Immature natural killer cell (primary cell): ENCODE measurements at places on chromosomes 3 and 15. TPM values are rescaled to one million over a fixed set of nuclear protein-coding genes. Genes with fewer than 3 reads are reported as not detected.

DNA sequence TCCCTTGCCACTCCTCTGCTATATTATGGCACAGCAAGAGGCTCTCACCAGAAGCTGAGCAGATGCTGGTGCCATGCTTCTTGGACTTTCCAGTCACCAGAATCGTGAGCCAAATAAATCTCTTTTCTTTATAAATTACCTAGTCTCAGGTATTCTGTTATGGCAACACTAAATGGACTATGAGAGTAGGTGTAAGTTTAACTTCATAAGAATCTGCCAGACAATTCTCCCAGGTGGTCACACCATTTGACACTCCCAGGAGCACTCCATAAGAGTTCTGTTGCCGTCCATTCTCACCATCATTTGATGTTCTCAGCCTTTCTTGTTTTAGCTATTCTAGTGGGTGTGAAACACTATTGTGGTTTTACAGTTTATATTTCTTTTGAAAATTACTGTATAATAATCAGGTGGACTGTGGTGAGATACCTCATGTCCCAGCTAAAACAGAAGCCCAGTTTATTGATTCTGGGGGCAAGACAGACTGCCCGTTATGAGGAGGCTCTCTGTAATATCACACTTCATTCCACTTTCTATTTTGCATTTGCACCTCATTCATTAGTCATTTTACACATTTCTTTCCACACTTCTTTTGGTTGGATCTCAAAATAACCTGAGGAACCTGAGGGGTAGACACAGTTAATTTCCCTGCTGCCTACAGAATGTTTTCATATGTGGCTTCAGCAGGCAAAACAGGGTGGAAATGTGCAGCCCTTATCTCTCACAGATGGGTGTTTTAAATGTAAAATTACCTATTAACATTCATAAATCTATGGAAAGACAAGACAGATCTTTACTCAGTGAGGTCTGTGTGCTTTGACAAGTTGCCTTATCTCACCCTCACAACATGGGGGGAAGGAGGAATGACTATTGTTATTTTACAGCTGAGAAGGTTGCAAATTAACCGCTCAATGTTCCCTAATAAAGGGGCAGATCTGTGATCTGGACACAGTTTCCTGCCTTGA is 42.1 kb downstream of the CDCP1 start:
- H3K27ac ChIP-seq = peak overlapping the region; percentile 12
- H3K27me3 ChIP-seq = peaks cover 31% of the 10 kb centered on the region

- H3K27me3 ChIP-seq = peaks cover 7% of the 10 kb centered on the region
- DNase-seq = no peak
- H3K4me1 ChIP-seq = no peaks in the 10 kb centered on the region
- H3K36me3 ChIP-seq = no peaks in the 10 kb centered on the region
Measured at GRCh38 chr3:156299569-156299968, 179.2 kb downstream of the KCNAB1 start.

DNA sequence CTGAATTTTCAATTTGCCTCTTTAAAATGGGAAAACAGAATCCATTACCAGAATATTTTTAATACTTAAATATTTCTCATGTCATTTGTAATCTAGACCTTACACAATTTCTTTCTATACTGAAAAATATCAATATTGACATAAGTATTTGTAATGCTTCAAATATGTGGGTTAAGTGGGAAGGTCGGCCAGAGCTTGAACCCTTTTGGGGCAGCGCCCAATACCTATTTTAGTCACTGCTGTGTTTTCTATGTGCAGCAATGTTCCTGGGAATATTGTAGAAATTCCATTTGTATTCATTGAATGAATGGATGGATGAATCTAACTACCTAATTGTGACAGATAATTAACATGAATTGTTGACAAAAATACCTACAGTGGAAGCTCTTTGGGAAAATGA is 459.7 kb upstream of the ZNF717 start:
- H3K27me3 ChIP-seq = peaks cover 2% of the 10 kb centered on the region
- no peak overlapping the region for H3K4me3 ChIP-seq
- H3K4me1 ChIP-seq = no peaks in the 10 kb centered on the region
- H3K27ac ChIP-seq = no peak overlapping the region

DNA sequence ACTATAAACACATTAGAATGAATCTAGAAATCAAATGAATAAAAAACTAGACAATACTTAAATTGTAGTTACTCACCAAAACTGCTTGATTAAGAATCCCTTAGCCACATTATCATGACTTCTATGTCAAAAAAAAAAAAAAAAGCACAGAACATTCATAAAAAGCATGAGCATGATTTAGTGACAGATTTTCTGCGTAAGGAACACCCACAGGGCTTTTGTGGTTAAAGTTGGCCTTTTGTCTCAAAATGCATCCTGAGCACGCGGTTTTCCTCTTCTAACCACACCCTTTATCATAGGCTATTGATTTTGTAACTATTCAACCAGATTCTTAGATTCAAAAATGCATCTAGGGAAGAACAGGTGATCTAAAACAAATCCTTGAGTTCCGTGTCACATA is 334.0 kb upstream of the NR2F2 start:
- H3K4me1 ChIP-seq = peaks cover 29% of the 10 kb centered on the region
- peaks cover 6% of the 10 kb centered on the region for H3K27me3 ChIP-seq
- H3K27ac ChIP-seq = no peak overlapping the region
- DNase-seq = peak; percentile 34
- no peaks in the 10 kb centered on the region for H3K36me3 ChIP-seq
- H3K4me3 ChIP-seq = peak overlapping the region; percentile 28

GRCh38 chr3:79672075-79672474 is 95.7 kb downstream of the ROBO1 start:
- no peak overlapping the region for H3K4me3 ChIP-seq
- DNase-seq = no peak
- H3K4me1 ChIP-seq = no peaks in the 10 kb centered on the region
- H3K36me3 ChIP-seq = no peaks in the 10 kb centered on the region
- H3K27me3 ChIP-seq = no peaks in the 10 kb centered on the region

DNA sequence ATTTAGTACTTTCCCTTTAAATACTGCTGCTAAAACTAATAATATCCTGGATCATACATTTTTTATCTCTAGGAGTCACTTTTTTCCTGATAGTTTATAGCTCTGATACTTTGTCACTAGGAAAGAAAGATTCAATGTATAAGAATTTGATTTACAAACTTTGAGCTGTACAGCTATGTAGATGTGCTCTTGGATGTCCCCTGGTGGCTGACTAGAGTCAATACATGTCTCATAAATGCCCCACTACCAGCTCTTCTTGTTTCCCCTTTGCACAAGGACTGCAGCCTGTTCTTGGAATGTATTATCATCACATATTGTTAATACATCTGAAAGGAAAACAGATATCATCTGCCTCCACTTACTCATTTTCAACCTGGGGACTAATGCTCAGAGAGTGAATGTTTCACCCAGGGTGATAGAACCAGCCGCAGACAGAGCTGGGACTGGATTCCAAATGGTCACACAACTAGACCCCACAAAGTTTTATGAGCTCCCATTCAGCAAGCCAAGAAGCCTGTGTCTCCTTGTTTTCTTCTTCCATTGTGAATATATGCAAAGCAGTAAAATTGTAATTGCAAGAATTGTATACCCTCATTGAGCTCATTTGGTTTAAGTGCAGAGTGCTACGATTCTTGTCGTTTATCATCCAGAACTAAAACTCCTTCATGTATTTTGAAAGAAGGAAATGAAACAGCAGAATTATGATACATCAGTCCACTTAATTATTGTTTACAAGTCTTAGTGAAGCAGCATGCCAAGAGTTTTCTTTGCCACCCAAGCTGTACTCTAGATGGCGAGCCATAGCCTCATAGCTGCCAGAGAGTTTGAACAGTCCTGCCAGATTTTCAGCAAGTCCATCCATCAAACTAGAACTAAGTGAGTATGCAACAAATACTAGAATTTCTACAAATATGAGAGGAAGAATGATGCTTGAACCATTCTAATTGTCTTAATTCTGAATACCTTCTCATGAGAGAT is 261.6 kb upstream of the LMCD1 start:
- no peaks in the 10 kb centered on the region for H3K36me3 ChIP-seq
- H3K4me3 ChIP-seq = no peak overlapping the region
- no peaks in the 10 kb centered on the region for H3K27me3 ChIP-seq
- peaks cover 3% of the 10 kb centered on the region for H3K4me1 ChIP-seq
- no peak overlapping the region for H3K27ac ChIP-seq

GRCh38 chr3:24548278-24548677 is 53.6 kb upstream of the THRB start:
- H3K36me3 ChIP-seq = no peaks in the 10 kb centered on the region
- H3K27ac ChIP-seq = no peak overlapping the region

GRCh38 chr15:80849308-80849707 is 70.1 kb downstream of the CEMIP start:
- no peaks in the 10 kb centered on the region for H3K36me3 ChIP-seq
- no peaks in the 10 kb centered on the region for H3K4me1 ChIP-seq
- peaks cover 5% of the 10 kb centered on the region for H3K27me3 ChIP-seq
- no peak overlapping the region for H3K4me3 ChIP-seq
- DNase-seq = no peak
- H3K27ac ChIP-seq = no peak overlapping the region

- no peak overlapping the region for H3K27ac ChIP-seq
- no peak for DNase-seq
- H3K36me3 ChIP-seq = no peaks in the 10 kb centered on the region
- H3K4me1 ChIP-seq = no peaks in the 10 kb centered on the region
Measured at GRCh38 chr15:97977734-97978133, 17.2 kb downstream of the ARRDC4 start.

DNA sequence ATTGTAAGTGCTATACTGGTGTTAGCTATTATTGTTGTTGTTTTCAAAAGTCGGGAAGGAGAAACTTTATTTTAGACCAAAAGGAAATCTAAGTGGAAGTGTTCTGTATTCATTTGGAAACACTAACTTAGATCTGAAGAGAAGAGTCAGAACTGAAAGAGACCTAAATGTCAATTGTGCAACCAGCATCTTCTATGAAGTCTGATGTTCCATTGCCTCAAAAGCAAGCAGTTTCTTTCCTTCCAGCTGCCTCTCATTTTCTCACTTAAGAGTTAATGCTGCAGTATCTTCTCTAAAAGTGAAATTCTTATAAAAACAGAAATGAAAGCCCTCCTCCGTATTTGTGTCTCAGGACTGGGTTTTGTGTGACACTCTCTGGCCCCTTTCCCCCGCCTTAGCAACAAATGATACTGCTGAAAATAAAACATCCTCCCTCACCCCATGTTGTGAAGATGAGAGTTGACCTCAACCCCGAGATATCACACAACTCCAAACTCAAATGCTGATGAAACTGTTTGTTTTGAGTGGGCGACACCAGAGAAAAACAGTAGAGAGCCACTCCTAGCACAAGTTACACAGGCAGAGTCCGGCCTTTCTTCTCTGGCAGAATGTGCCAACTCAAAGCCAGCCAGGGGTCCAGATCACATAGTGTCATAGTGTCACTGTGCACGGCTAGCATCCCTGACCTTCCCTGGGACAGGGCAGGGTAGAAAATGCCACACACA is 48.9 kb downstream of the GLDN start:
- H3K4me3 ChIP-seq = no peak overlapping the region
- H3K27ac ChIP-seq = no peak overlapping the region
- H3K4me1 ChIP-seq = no peaks in the 10 kb centered on the region
- DNase-seq = no peak
- H3K27me3 ChIP-seq = no peaks in the 10 kb centered on the region

The MYLK gene
- polyA plus RNA-seq = 0.36 TPM
